GM23248 (cell line): ENCODE measurements at places on chromosomes 2 and 18. TPM values are rescaled to one million over a fixed set of nuclear protein-coding genes. Genes with fewer than 3 reads are reported as not detected.

C2orf15 gene
- not detected in 2 replicates for total RNA-seq

- peaks cover 34% of the 10 kb centered on the region for H3K4me1 ChIP-seq
- no peaks in the 10 kb centered on the region for H3K36me3 ChIP-seq
- H3K27me3 ChIP-seq: no peaks in the 10 kb centered on the region
- no peak for DNase-seq
- H3K27ac ChIP-seq: no peak overlapping the region
Measured at GRCh38 chr2:178006710-178007109, 65.9 kb downstream of the PDE11A start.

GRCh38 chr2:131148426-131148825 lies 43.3 kb downstream of the PLEKHB2 start:
- H3K27me3 ChIP-seq: no peaks in the 10 kb centered on the region
- H3K4me3 ChIP-seq: no peak overlapping the region
- H3K36me3 ChIP-seq: peaks cover 9% of the 10 kb centered on the region; the same call in 1 of the 2 replicates
- H3K27ac ChIP-seq: no peak overlapping the region
- DNase-seq: no peak

USP40 gene
- total RNA-seq: 31.0 and 36.8 TPM in 2 replicates

- H3K27ac ChIP-seq: no peak overlapping the region
- H3K4me1 ChIP-seq: no peaks in the 10 kb centered on the region
- no peaks in the 10 kb centered on the region for H3K36me3 ChIP-seq
- DNase-seq: no peak
Measured at GRCh38 chr2:234164493-234165413, 114.3 kb downstream of the SPP2 start.

GRCh38 chr18:24176727-24177416 lies 38.0 kb downstream of the CABYR start:
- no peaks in the 10 kb centered on the region for H3K36me3 ChIP-seq
- no peak overlapping the region for H3K27ac ChIP-seq
- H3K4me1 ChIP-seq: peaks cover 7% of the 10 kb centered on the region

DNA sequence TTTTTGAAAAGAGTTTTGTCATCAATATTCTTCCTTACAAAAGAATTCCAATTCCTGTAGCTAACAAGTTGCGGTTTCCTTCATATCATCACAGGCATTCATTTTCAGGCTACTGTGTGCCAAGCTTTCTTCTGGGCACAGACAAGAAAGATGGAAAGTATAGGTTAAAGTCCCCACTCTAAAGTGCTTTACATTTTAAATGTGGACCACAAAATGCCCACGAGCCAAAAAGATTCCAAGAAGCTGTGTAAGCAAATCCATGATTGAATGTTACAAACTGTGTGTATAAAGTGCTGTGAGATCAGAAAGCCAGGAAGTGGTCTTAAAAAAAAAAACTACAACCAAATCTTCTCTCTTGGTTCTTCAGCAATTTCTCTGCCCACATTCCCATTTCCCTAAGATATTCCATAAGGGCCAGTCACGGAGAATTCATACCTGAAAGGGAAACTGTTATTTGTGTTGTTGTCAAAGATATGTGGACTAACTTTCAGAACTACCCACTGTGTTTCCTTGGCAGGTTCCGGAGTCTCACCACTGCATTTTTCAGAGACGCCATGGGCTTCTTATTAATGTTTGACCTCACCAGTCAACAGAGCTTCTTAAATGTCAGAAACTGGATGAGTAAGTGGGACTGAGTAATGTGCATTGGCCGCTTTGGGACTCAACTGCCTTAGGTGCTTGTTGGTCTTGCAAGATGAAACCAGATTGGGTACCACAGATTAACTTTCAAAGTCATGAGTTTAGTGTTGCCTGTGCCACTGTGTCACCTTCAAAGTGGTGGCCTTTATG lies 55.7 kb downstream of the RAB27B start:
- DNase-seq: peak; percentile 50
- no peaks in the 10 kb centered on the region for H3K27me3 ChIP-seq
- no peaks in the 10 kb centered on the region for H3K36me3 ChIP-seq
- H3K27ac ChIP-seq: no peak overlapping the region
- H3K4me1 ChIP-seq: peaks cover 24% of the 10 kb centered on the region

DNA sequence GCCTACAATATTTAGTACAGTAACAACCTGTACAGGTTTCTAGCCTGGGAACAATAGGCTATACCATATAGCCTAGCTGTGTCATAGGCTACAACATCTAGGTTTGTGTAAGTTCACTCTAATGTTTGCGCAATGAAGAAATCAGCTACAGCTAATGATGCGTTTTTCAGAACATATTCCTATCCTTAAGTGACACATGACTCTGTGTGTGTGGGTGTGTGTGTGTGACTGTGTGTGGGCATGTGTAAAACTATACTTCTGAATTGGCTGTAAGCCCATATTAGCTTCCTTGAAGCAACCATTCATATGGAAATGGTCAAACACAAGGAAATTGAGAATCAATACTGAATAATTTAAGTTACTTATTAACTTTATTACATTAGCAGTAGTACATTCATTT lies 120.8 kb upstream of the SULT1C3 start:
- DNase-seq: no peak
- no peak overlapping the region for H3K4me3 ChIP-seq
- H3K27ac ChIP-seq: no peak overlapping the region

CRYBA2 gene
- total RNA-seq: not detected in 2 replicates
